ENCODE measurements at places on chromosomes 3 and 15. TPM values are rescaled to one million over a fixed set of nuclear protein-coding genes. Genes with fewer than 3 reads are reported as not detected.

Gene ATOSA
- 6.1 TPM for polyA plus RNA-seq

Gene GABRB3
- 0.15 TPM for polyA plus RNA-seq

Gene TTC21A
- 0.76 TPM for polyA plus RNA-seq

Gene TMCO5A
- not detected for polyA plus RNA-seq

Gene MORC1
- not detected for polyA plus RNA-seq

Gene MFSD1
- polyA plus RNA-seq, result 92.0 TPM

Gene IL17RC
- 20.5 TPM for polyA plus RNA-seq

Gene CACNA1D
- polyA plus RNA-seq, result not detected

Gene C3orf85
- not detected for polyA plus RNA-seq

Gene GSK3B
- 21.2 TPM for polyA plus RNA-seq

GRCh38 chr15:70319466-70319865 is 221.7 kb upstream of the TLE3 start:
- DNase-seq, result no peak

DNA sequence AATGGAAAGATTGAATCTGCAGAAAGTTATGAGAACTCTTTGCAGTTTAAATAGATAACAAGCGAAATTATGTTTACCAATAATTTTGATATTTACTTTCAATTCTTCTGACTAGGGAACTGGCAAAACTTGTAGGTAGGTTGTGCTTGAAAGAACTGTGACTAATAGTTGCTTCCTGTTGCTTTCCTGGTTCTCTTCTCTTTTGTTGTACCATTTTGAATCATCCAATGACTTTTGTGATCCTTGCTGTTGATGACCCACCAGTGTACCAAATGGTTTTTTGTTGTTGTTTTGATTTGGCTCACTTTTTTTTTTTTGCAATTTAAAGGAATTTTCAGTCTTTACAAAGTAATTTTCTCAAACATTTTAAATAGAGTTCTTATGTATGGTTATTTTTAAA is 64.9 kb upstream of the DCBLD2 start:
- no peak for DNase-seq

DNA sequence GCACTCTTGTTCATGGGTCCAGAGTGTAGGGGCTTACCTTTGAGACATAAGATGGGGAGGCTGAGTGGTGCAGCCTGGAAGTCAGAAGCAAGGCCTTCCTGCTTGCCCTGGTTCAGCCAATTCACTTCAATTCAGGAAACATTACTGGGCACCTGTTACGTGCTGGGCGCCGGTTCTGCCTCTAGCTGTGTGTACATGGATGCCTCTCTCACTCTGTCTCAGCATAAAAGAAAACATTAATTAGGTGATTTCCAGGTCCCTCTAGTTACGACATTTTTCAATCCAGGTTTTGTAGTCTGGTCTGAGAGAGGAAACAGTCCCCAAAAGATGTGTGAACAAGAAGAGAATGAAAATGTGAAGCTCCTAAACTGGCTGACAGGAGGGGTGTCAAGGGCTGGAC is 1.2 kb downstream of the RTP1 start:
- no peak for DNase-seq

- DNase-seq, result no peak
These were observed 35.1 kb upstream of the RGMA start for GRCh38 chr15:93124126-93124525.

GRCh38 chr15:55226127-55226526 is 29.4 kb upstream of the RSL24D1 start:
- peak; percentile 17 for DNase-seq

GRCh38 chr3:172749230-172749965 is 1.1 kb upstream of the ECT2 start:
- DNase-seq, result peak; percentile 96

GRCh38 chr3:107683447-107683846 is 160.7 kb downstream of the BBX start:
- peak; percentile 17 for DNase-seq

DNA sequence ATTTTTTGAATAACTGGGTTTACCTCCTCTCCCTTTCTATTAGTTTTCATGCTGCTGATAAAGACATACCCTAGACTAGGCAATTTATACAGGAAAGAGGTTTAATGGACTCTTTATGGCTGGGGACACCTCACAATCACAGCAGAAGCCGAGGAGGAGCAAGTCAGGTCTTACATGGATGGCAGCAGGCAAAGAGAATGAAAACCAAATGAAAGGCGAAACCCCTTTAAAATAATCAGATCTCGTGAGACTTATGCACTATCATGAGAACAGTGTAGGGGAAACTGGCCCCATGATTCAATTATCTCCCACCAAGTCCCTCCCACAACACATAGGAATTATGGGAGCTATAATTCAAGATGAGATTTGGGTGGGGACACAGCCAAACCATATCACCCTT is 2.0 kb upstream of the RSL24D1 start:
- no peak for DNase-seq

GRCh38 chr3:119969759-119970158 is 124.5 kb downstream of the GSK3B start:
- no peak for DNase-seq

- DNase-seq, result no peak
These were observed 604.8 kb downstream of the MECOM start for GRCh38 chr3:169058681-169059080.

DNA sequence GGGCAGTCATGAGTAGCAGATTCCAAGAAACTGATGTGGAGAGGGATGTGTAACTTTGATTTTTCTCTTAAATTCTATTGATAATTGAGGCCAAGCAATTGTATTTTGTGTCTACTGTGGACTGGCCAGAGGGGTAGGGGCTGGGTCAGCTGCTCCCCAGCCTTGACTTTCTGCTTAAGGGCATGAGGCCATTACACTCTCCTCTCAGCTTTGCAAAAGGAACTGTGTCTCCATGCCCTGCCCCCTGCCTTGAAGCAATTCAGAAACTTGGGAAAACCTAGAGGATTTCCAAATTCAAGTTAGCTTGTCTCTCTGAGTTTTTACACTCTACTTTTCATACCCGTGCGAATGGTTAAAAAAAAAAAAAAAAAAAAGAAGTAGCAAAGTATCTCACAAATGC is 38.6 kb downstream of the ONECUT1 start:
- no peak for DNase-seq

DNA sequence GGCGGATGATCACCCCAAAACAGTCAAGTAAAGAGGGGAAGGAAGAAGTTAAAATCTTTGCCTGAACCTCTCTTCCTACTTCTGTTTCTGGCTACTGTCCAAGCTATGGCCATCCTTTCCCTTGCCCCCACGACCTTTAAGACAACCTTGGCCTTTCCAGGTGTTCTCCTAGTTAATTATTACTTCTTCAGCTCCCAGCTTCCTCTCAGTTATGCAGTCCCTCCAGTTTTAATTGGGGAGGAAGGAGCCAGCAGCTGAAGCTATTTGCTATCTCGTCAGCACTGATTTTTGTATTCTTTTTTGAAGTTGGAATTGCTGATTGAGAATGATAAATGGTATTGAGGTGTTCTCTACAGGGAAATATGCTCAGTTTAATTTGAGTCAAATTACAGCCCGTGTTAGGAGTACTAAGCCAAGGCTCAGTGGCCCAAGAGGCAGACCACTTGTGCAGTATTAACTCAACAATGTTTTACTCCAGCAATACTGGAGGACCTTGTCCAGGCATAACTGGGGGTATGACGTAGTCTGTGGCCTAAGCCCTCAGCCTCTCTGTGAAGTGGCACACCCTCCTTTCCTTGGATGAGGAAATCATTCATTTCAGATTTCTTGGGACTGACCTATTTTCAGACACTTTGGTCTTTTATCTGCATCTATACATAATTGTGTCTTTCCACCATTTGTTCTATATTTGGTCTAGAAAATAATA is 336.9 kb downstream of the SLC9A9 start:
- DNase-seq, result no peak

- peak; percentile 10 for DNase-seq
These were observed 107.9 kb upstream of the ATP10A start for GRCh38 chr15:25971053-25971452.

GRCh38 chr15:100769975-100770340 is 109.7 kb upstream of the ALDH1A3 start:
- DNase-seq, result no peak

DNA sequence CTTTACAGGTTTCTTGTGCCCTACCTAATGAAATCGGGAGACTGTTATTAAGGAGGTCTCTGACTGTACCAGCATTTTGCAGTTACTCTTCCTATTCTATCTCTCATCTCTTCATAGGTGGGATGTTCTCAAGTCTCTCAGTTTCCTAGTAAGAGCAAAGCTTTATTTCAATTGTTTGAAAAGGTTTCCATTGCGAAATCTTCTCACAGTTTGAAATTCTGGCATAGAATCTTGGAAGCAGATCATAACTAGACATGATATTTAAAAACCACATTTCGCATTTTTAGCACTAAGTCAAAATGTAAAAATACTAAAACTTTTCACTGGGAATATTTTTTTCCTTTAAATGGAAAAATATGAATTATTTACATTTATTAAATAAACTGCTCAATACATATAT is 1311.4 kb downstream of the ROBO2 start:
- no peak for DNase-seq

Measured in GM23248 (cell line).